Ureter (tissue), 1 donor: ENCODE measurements at places on chromosomes 1 and 21. TPM values are rescaled to one million over a fixed set of nuclear protein-coding genes. Genes with fewer than 3 reads are reported as not detected.

Gene BCL2L15
- total RNA-seq = 8.0 TPM

Gene C8A
- 0.16 TPM for total RNA-seq

Gene TTC39A
- 36.3 TPM for total RNA-seq

Gene KCNQ4
- 3.7 TPM for total RNA-seq

Gene PDPN
- 29.5 TPM for total RNA-seq

Gene IL19
- not detected for total RNA-seq

Gene DPT
- 15.9 TPM for total RNA-seq

Gene CD1B
- not detected for total RNA-seq

Gene AZIN2
- 4.6 TPM for total RNA-seq

Gene SLC1A7
- not detected for total RNA-seq

Gene RIPPLY3
- 0.18 TPM for total RNA-seq

Gene ZFP69B
- 2.5 TPM for total RNA-seq

Gene CACNA1E
- not detected for total RNA-seq

Gene FAM72A
- total RNA-seq = not detected

Gene MAP10
- total RNA-seq = 4.0 TPM

Gene C1orf115
- 13.1 TPM for total RNA-seq

Gene SH3BGR
- 11.8 TPM for total RNA-seq

Gene CFAP141
- total RNA-seq = not detected

Gene PDC
- not detected for total RNA-seq

Gene CLEC20A
- total RNA-seq = not detected

Gene MTARC1
- 29.0 TPM for total RNA-seq

Gene SYTL1
- total RNA-seq = 93.6 TPM

Gene MROH9
- not detected for total RNA-seq

Gene SYNC
- 6.4 TPM for total RNA-seq

Gene ZFP69
- 5.8 TPM for total RNA-seq
